ENCODE measurements at places on chromosomes 11 and 22.
A peak's percentile ranks its signal among the peaks of the same experiment; 100 is the strongest.

DNA sequence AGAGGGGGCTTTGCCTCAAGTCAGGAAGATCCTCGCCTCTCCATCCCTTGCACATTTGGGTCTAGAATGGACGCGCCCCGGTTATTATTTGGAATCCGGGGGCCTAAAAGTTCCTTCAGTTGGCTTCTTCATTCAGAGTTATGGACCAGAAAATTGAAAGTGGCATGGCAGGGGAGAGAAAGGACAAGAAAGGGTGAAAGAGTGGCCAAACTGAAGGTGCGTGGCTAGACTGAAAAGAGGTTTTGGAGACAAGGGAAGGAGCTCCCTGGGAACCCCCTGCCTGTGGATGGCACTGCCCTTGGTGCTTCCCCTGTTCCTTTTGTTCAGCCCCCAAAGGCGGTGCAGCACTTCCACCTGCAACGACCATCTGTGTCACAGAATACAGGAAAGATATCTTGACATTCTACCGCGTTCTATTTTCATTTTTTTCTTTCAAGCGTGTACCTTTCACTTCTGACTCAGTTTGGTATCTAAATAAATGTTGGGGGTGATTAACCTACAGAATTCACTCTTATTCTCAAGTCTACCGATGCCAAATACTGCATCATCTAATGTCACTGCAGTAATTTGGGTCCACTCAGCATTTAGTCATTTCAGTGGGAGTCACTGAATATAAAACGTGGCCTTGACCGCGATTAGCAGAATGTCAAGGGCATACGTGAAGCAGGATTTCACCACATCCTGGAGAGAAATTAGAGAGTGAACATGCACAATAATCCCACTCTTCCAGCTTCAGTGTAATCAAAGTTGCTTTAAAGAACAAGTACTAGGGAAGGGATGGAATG is 88.1 kb upstream of the ARHGAP32 start:
- no peak for DNase-seq

DNA sequence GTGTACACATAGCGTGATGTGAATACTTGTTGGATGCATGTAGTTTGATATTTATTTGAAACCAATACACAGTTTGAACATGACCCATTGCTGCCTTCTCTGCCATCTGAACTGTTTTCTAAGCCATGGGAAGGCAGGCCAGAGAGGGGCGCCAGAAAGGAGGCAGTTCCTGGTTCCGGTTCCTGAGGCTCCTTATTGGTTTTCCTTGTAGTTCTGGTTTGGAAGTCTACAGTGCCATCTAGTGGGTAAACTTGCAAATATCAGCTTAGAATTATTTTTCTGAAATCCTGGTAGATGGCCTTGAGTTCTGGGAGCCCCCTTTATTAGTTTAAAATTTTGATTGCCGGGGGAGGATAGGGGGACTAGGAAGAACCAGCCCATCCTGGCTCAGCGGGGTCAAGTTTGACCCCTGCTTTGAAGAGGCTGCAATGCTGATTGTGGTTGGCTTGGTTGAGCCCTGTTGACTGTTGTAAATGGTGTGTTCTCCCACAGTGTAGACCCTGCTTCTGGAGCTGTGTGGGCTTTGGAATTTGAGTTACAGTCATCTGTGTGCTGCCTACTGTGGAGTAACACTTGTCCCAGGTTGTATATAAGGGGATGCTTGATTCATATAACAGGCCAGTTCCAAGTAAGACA is 48.4 kb downstream of the GRAMD1B start:
- DNase-seq = peak; percentile 77

GRCh38 chr11:126543691-126544090 is 188.2 kb downstream of the ST3GAL4 start:
- DNase-seq = no peak

- no peak for DNase-seq
These were observed 129.9 kb upstream of the B3GAT1 start for GRCh38 chr11:134541951-134542350.

- DNase-seq = no peak
These were observed 14.6 kb downstream of the MMP13 start for GRCh38 chr11:102940714-102941588.

DNA sequence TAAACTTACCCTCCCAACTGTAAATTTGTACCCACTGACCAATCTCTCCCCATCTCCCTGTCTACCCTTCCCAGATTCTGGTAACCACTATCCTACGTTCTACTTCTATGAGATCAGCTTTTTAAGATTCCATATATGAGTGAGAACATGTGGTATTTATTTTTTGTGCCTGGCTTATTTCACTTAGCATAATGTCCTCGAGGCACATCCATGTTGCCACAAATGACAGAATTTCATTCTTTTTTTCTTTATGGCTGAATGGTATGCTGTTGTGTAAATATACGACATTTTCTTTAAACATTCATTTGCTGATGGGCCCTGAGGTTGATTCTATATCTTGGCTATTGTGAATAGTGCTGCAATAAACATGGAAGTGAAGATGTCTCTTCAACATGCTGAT is 74.7 kb upstream of the RRM1 start:
- no peak for DNase-seq

DNA sequence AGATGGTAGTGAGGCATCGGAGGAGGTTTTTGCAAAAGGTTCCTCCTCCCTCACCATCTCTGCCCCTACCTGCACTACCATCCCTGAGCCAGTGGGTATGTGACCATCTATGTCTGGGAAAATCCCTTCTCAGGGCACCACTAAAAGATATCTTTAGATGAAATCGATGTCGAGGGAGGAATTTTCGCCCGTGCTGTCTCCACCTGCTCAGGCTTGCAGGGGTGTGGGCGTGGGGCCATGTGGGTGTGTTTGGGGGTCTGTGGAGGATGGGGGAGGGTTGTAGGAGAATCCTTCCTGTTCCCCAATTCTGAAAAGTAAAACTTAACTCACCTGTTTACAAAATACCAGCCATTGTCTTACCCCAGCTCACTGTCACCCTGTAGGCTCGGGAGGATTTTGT is 12.4 kb downstream of the MPPED1 start:
- DNase-seq = peak; percentile 20

- DNase-seq = no peak
These were observed 83.1 kb downstream of the TBC1D22A start for GRCh38 chr22:46845296-46846149.

GRCh38 chr11:105592035-105592434 is 17.8 kb upstream of the GRIA4 start:
- DNase-seq = no peak

Measured in right cardiac atrium (tissue), 5 donors.